ENCODE measurements at places on chromosomes 7 and 10.

DNA sequence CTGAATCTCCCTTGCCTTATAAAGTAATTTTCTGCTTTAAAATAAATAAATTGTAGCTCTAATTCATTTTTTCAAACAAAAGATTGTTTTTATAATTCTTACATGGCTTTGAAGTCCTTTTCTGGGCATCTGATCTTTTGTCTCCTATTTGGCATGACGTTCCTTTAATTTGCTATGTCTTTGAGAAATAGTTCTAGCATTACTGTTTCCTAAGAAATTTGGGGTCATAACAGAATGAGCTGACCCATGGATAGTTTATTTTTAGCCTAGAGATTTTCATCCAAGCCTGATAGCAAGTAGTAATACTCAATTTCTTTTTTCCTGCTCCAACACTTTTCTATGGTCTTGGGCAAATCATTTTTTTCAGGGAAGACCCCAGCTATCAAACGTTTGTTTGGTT, 31.4 kb downstream of the CCDC71L start:
- no peak for DNase-seq

DNA sequence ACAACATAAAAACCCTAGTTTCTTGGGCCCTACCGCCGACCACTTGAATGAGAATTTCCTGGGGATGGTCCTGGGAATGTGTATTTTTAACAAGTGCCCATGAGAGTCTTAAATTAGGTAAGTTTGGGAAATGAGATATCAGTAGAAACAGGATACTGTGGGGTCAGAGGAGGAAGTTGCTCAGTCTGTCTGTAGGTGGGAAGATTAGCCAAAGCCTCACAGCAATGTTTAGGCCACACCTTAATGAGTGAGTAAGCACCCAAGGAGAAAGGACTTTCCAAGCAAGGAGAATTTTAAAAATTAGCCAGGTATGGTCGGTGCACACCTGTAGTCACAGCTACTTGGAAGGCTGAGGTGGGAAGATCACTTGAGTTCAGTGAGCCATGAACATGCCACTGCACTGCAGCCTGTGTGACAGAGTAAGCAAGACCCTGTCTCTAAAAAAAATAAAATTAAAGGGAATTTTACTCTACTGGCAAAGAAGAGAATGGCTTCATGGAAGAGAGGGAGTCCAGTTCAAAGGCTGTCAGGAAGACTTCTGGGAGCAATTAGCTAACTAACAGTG, 31.9 kb downstream of the PAPSS2 start:
- DNase-seq, result no peak

- DNase-seq, result no peak
These were observed 113.9 kb upstream of the LAMB4 start for GRCh38 chr7:108244110-108244509.

DNA sequence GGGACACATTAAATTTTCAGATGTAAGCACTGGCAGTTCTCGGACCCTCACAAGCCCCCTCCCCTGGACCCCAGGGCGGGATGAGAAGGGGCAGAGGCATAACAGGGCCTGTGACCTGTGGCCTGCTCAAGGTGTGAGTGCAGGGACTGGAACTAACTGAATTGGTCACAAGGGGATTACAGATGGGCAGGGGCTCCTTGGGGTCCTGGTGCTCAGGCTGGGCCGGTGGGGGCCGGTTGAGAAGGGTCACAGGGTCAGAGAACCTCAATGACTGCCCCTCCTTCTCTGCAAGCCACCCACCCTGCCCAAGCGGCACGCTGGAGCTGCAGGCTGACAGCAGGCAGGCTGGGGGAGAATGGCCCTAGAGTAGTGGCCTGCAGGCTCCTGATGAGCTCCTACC, 80.8 kb upstream of the PCBD1 start:
- no peak for DNase-seq

DNA sequence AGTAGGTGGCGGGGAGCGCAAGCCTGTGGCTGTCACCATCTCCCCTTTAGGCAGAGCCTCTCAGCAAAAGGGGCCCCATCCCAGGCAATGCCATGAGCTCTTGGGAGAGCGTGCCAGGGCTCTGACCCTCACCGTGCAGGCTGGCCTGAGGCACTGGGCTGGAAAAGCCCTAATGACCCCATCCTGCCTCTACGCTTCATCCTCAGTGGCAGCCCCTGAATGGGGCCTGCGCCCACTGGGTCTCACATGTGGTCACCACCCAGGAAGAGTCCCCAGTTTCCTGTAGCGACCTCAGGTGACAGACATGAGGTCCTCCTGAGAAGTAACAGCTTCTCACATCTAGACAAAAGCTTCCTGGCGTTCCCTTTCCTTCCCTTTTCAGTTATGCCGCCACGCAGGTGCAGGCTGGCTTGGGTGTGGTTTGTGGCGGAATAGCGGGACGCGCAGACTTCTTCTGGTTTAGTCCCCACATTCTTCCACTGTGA, 59.2 kb downstream of the CLEC2L start:
- DNase-seq, result no peak

- DNase-seq, result no peak
These were observed 9.2 kb downstream of the LGI1 start for GRCh38 chr10:93766918-93767317.

- no peak for DNase-seq
These were observed 19.2 kb downstream of the BTBD16 start for GRCh38 chr10:122290334-122290733.

DNA sequence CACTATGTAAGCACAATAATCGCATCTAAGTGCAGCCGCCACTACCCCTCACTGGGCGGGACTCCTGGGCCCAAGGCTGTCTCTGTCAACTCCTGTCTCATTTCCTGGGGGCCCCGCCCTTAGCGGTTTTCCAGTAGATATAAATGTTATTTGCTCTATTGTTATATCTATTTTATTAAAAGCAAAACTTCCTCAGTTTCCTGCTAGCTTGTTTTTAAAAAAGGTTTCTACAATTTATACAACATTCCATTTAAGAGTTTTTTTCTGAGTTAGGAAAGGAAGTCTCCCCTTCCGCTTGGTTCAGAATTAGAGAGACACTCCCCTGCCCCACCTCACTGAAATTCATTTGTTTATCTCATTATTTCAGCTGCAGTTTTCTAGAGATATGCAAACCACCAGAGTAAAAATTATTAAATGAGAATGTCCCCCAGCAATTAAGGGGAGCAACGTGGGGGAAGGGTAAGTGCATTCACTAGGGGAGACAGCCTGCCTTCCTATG, 82.7 kb downstream of the RAMP3 start:
- no peak for DNase-seq

GRCh38 chr7:76380623-76380966, 21.8 kb upstream of the YWHAG start:
- DNase-seq, result no peak

GRCh38 chr7:2095436-2095835, 137.3 kb downstream of the MAD1L1 start:
- DNase-seq, result no peak

DNA sequence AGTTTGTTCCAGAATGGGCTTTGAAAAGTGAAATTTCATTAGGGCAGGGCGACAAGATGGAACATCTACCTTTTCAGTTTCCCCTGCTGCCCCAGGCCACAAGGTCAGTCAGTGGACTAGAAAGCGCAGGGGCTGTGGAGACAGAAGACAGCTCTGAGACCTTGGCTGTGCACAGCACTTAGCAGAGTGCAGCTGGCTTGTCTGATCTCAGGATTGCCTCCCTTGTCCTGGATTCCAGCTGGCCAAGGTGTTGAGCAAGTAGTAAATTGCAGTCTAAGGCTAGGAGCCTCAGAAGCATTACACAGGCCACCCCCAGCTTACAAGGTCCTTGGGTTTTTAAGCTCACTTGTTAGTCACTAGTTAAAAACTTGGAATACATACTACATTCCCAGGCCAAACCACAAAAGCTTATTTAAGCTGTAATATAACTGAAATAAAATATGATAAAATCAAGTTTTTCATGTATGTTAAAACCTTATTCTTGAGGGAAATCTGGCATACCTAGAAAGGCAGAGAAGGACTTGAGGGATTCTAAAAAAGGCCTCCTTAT, 67.3 kb upstream of the NPY start:
- no peak for DNase-seq

DNA sequence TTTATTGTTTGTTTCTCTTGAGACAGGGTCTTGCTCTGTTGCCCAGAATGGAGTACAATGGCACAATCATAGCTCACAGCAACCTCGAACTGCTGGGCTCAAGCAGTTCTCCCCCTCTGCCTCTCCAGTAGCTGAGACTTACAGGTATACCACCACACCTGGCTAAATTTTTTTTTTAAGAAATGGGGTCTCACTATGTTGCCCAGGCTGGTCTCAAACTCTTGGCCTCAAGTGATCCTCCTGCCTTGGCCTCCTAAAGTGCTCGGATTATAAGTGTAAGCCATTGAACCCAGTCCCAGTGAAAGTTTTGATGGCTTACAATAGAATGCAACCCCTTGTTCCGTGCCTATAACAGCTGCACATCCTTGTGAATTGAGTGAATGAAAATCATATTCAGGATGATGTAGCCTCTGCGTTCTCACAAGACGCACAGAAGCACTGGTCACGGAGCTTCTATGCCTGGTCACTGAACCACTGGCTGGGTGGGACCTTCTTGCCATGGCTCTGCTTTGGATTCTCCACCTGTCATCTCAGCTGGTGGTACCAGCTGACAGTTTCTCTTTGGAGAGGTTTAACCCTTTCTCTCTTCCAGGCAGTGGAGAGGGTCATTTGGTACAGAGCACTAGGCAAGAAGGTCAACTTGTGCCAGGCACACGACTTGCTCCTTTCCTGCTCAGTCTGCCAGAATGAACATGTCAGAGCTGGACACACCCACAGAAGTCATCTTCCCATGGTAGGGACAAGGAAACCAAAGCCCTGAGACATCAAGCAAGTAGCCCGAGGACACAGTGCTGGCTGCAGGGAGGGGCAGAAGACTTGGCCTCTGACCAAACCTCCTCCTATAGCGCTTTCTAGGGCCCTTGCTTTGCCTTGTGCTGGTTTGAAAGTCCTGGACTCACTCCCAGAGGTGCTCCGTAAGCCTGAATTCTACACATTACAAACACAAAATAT, 89.6 kb downstream of the ATXN7L1 start:
- DNase-seq, result no peak

All from stimulated activated CD4-positive, alpha-beta T cell treated with anti-CD3 and anti-CD28 coated beads, Interleukin-4, amount 100 ng/mL, for 1 hour (primary cell).